Activated gamma-delta T cell treated with anti-CD3 and anti-CD28 coated beads, Interleukin-2, amount 50 U/mL, for 16 hours (primary cell): ENCODE measurements at places on chromosomes 6 and 20.

DNA sequence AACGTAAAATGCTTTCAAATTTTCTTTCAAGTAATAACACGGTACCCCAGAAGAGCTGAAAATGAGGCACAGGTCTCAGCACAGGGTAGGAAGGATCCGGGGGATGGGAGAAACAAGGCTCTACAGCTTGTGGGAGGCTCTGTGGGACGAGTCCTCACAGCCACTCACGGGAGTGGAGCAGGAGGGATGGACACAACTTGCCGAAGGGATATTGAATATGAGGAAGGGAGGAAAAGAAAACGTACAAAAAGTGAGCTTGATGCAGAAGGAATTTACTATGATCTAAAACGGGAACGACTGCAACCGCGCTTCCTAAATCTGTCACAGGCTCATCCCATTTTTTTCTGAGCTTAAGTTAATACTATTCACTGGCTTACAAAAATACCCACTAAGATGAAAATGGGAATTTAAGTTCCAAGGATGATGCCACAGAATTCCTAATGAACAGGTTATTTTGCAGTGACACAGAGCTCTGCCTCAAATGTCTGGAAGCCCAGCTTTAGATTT is 72.9 kb downstream of the FYN start:
- DNase-seq = no peak

DNA sequence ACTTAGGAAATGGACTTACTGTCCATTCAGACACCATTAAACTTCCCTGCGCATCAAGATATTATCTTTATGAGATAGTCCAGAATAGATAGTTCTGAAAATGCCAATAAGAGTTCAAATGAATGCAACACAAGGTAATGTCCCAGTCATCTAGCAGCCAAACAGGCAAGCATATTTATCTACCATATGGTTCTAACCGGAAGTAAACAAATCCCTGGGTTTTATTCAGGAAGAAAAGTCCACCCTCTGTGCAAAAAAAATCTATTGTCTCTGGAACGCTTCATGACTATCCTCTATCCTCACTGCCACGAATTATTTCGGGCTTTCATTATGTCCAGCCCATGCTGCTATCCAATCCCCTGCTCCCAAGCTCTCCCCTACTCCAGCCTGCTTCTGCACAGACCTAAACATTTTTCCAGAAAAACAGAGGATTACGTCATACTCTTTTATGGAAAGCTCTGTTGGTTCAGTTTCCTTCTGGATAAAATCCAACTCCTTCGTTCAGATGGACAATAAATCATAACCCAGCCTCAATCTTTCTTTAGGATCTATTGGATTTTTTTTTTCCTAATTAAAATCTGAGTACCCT is 11.4 kb downstream of the PPIL6 start:
- DNase-seq = no peak

- DNase-seq = no peak
Measured at GRCh38 chr6:116412270-116412669, 41.5 kb downstream of the DSE start.

DNA sequence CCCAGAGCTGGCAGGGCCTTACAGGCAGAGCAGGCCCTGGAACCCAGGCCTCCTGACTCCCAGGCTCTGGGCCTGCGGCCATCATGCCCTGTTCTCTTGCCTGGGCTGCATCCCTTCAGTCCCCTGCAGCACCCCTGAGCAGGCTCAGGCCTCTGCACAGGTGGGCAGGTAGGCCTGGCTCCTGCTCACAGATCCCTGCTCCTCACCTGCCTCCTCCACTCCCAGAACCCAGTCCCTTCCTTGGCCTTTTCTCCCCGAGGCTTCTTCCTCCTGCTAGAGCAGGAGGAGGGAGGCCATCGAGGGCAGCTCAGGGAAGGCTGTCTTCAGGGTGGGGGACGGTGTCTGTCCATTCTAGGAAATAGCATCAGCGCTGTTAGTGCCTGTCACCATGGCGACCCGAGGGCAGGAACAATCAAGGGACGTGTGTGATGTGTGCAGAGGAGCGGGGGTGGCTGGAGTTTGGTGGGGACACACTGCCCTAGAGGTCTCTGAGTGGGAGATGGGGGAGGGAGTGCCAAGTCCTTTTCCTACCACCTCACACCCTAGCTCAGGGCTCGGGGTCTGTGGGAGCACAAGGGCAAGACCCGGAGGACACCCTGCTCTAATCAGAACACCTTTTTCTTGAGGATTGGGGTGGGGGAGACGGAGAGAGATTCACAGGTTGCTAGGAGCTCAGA is 26.6 kb downstream of the GLP1R start:
- no peak for DNase-seq

GRCh38 chr6:11412011-11412424 is 125.5 kb upstream of the TMEM170B start:
- DNase-seq = no peak

- DNase-seq = no peak
Measured at GRCh38 chr6:42988486-42989020, 4.2 kb downstream of the PPP2R5D start.

DNA sequence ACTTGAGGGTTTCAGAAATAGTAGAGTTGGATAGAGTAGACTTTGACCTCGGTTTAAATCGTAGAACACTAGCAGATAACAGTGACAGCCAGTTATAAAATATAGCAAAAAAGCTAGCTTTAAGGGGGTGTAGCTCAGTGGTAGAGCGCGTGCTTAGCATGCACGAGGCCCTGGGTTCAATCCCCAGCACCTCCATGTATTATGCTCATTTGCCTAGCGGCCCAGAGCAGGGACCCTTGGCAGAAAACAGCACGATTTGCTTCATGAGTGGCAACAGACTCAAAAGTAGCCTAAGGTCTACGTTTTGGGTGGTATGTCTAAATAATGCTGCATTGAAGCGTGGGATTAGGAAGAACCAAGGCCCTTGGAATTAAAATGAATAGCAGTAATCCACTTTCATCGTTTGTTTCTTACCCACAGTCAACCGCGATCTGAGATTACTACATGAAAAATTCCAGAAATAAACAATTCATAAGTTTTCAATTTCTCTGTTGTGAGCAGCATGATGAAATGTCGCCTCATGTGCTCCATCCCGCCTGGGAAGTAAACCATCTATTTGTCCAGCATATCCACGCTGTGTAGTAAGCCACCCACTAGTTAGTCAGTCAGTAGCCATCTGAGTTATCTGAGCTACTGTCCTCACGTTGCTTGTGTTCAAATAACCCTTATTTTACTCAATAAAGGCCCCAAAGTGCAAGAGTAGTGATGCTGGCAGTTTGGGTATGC is 184.9 kb downstream of the GPX5 start:
- no peak for DNase-seq

GRCh38 chr6:3390698-3391097 is 66.2 kb downstream of the SLC22A23 start:
- DNase-seq = no peak

- peak; percentile 96 for DNase-seq
Measured at GRCh38 chr6:43477235-43478007, at the start of gene TJAP1. TSS of gene TJAP1 (plus strand) at chr6:43477570. CDS start at chr6:43499002, 21,432 bp downstream.

- DNase-seq = no peak
Measured at GRCh38 chr20:4074877-4075455, 59.6 kb upstream of the RNF24 start.

- no peak for DNase-seq
Measured at GRCh38 chr6:55557146-55557545, 21.8 kb downstream of the HMGCLL1 start.

- no peak for DNase-seq
Measured at GRCh38 chr6:131048933-131049515, 14.0 kb downstream of the EPB41L2 start.

DNA sequence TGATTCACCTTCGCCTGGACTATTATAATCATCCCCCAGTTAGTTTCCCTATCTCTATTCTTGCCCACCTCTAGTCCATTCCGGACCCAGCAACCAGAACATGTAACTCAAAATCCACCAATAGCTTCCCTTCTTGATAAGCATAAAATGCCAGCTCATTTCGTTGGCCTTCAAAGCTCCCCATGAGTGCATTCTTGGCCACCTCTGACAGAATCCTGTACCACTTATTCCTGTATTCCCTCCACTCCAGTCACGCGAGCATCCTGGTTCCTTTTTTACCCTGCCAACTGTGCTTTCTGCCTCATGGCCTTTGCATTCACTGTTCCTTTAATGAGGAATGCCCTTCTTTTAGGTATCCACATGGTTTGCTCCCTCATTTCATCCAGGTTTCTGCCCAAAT is 36.7 kb downstream of the CYP24A1 start:
- no peak for DNase-seq

DNA sequence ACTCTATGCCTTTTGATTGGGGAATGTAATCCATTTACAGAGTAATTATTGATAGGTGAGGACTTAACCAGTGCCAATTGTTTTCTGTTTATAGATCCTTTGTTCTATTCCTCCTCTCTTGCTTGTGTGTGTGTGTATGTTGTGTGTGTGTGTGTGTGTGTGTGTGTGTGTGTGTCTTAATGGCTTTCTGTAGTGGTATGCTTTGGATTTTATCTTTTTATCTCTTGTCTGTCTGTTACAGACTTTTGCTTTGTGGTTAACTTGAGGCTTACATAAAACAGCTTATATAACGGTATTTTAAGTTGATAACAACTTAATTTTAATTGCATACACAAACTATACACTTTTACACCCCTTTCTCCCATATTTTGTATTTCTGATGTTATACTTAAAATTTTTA is 54.7 kb downstream of the CDC5L start:
- no peak for DNase-seq

DNA sequence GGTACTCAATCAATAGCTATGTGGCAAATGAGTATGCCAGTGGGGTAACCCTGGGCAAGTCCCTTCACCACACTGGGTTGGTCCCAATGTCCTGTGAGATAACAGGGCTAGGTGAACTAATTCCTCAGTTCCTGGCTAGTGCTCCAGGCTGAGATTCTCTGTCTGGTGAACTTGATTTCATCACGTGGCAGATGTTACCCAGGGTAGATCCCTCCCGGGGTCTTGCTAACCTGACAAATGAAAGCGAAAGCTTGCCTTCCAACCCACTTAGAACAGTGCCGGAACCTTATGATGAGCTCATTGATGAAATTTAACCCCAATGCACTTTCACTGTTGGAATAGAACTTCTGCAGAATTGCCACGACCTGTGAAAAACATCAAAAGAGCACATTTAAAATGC is 6.6 kb upstream of the ANKRD60 start:
- DNase-seq = no peak

- DNase-seq = no peak
Measured at GRCh38 chr6:70956191-70956450, 739 bp downstream of the B3GAT2 start.

- DNase-seq = no peak
Measured at GRCh38 chr6:79705456-79705995, 74.4 kb downstream of the SH3BGRL2 start.

DNA sequence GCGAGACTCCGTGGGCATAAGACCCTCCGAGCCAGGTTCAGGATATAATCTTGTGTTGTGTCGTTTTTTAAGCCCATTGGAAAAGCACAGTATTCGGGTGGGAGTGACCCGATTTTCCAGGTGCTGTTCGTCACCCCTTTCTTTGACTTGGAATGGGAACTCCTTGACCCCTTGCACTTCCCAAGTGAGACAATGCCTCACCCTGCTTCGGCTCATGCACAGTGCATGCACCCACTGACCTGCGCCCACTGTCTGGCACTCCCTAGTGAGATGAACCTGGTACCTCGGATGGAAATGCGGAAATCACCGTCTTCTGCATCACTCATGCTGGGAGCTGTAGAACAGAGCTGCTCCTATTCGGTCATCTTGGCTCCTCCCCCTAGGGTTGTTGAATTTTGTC is 307.7 kb upstream of the DEFB115 start:
- DNase-seq = no peak

DNA sequence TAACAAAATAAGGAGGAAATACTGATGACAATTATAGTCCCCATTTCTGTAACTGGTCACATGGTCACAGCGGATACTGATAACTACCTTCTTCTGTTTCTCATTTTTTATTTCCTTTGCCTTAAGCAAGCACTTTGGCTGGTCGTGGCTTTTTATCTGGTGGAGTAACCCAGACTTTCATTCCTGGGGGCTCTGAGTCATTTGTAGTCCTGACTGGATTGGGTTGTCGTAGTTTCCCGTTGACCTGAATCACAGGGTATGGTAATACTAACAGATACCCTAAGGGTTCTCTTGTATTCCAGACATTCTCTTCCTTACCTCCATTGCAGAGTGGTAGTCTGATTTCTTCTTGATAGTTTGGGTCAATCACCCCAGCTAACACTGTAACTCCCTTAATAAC is 500.3 kb upstream of the ADGRB3 start:
- no peak for DNase-seq

GRCh38 chr6:150445486-150445885 is 76.7 kb downstream of the IYD start:
- DNase-seq = no peak

DNA sequence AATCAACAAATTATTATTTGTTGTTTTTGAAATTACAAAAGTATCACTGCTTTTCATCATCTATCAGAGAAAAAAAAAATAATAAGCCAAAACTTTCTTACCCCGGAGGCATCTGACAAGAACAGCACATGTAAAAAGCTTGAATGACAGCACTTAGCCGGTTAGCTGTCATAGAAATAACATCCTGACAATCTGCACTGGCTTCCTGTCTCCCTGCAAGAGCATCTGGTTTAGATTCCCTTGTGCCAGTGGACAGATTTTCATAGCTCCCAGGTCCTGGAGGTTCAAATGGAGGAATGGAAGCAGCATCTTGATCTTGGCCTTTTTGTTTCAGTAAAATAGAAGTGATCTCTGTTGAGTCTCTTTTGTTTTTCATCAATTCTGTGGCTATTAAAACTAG is 74.8 kb downstream of the HACE1 start:
- DNase-seq = no peak

- no peak for DNase-seq
Measured at GRCh38 chr6:3001773-3002293, 2.1 kb downstream of the NQO2 start.

GRCh38 chr6:82380566-82381185 is 17.1 kb downstream of the TPBG start:
- DNase-seq = no peak

DNA sequence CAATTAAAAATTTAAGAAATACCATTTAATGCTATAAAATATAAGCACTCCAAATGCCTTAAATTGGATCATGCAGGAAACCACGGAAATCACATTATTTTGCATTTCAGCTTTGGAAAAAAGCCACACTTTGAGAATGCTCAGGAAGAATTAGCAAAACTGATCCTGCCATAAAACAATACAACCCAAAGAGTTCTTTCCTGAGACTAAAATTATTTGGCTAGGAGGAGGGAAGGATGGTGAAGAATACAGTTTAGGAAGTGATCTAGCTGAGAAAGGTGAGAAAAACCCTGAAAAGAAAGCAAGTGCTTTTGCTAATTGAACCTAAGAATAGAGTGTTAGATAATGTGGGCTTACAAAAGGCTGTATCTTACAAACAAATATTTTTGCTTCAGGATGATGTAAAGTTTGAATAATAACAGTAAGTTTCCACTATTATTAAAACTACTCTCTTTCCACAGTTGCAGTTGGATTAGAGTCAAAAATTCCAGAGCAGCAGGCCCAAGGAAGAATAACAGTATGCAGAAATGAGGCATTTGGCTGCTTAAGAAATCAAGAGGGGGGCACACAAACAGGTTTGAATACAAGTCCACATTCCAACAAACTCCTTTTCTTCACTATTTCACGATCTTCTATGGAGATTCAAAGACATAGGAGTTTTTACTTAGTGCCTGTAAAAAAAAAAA is 565.4 kb downstream of the RFPL4B start:
- DNase-seq = no peak
